ENCODE measurements at places on chromosomes 16 and 17.

DNA sequence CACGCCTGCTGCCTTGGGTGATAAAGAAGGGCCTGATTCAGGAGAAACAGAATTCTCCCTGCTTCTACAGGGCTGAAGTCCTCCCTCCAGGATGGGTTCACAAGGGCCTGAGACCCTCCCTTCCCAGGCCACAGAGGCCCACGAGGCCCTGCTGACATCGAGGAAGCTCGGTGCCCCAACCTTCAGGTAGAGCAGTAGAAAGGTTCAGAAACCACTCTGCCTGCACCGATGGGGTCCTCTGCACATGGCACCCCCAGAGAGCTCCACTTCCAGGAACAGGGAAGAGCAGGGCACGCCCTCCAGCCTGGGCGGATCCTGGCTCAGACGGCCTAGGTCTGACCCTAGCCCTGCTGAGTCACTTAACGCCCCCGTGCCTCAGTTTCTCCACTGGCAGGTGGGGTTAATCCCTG, 773 bp downstream of the CENPX start:
- no peak for DNase-seq

DNA sequence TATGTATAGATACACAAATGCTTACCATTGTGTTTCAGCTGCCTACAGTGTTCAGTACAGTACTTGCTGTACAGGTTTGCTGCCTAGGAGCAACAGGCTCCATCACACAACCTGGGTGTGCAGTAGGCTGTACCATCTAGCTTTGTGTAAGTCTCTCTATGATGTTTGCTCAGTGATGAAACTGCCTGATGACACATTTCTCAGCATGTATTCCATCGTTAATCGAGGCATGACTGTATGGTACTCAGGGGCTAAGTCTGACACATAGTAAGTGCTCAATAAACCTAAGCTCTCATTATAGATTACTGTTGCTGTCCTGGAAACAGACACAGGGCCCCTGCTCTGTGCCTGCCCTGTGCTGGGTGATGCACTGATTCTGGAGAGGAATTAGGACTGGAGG, 18.1 kb downstream of the KCNJ12 start:
- DNase-seq, result peak; percentile 29

GRCh38 chr16:82017911-82018568, 6.8 kb upstream of the SDR42E1 start:
- no peak for DNase-seq

- DNase-seq, result no peak
Observed at GRCh38 chr16:680625-680945, 375 bp downstream of the STUB1 start.

GRCh38 chr16:138049-138417, 440 bp downstream of the NPRL3 start:
- peak; percentile 20 for DNase-seq

GRCh38 chr17:74430706-74431567, 951 bp upstream of the GPRC5C start:
- no peak for DNase-seq

DNA sequence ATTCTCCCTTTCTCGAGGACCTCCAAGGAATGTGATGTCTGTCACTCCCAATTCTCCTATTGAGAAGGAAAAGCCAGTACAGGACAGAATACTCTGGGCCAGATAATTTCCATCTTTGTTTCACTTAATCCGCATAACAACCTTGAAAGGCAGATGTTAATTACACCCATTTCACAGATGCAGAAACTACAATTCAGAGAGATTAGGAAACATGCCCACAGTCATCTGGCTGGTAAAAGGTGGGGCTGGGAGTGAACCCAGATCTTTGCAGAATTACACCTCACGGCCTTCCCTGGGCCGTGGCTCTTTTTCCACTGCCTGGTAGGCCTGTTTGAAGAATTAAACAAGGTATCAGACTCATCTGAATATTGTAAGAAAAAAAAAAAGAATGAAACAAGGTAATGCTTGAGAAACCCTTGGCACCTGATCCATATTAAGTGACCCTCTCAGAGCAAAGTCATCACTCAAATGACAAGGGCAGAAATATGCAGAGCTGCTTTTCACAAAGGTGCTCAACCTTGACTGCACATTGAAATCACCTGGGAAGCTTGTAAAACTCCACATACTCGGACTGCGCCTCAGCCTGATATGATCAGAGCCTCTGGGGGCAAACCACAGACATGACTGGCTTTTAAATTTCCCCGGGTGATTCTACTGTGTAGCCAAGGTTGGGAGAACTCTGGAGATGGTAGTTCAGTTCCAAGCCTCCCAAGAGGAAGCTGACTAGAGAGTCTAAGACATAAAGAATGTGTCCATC, 16.6 kb upstream of the G6PC1 start:
- no peak for DNase-seq

DNA sequence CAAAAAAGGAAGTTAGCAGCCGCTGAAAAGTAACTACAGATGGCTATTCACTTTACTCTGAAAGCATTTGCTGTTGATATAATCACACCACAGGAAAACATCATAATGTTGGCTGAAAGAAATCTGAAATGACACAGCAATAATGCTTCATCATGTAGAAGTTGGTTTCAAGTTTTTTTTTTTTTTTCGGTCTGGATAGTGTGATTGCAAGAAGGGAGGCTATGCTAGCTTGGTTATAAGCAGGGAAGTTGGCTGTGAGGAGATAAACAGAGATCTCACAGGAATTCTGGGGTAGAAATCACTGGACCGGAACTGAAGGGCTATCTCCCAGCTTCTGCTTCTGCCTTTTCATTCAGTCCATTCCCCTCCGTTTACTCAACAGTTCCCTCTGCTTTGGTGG, 57.9 kb downstream of the MYO1D start:
- peak; percentile 40 for DNase-seq

DNA sequence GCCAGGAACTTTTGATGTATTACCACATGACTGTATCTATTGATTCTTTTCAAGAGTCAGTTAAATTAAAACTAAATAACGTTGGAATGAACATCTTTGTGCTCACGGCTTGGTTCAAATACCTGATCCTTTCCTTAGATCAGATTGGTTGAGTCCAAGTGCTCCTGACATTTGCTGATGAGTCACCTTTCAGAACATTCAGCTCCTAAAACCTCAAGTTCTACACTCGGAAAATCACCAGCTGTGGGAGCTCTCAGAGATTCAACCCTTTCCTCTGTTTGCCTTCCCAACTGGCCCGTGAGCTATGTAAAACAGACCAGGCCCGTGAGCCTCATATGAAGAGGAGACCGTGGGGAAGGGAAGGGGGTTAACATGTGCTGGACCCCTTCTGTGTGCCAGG, 68.1 kb downstream of the RTN4RL1 start:
- peak; percentile 40 for DNase-seq

DNA sequence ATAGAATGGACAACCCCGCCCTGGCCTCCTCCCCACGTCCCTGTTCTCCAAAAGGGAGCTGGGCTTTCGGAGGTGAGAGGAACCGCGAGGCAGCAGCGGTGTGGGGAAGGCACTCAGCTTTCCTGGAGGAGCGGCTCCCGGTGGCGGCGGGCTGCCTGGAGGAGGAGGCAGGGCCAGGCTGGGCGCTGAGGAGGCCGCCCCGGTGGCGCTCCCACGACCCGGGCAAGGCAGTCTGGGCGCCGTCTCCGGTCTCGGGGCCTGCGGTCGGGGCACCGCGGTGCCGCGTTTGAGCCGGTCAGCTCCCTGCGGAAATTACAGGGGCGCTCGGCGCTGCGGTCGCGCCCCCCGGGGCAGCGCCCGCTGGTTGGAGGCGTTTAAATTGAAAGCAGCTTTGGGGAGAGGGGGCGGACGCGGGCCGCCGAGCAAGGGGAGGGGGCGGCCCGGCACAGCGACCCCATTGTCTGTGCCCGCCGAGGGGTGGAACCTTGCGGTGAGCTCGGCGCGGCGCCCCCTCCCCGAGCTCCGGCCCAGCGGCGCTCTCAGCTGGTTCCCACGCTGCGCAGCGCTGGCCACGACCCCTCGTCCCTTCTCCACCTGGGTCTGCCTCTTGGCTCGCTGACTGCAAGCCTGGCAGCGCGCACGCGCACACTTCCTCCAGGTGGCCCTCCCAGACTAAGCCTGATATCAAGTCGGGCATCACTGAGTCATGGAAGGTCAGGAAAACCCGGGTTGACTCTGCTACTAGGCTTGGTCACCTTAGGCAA, 58.7 kb upstream of the DLX4 start:
- peak; percentile 28 for DNase-seq

GRCh38 chr16:52718046-52718445, 171.1 kb upstream of the TOX3 start:
- DNase-seq, result no peak

DNA sequence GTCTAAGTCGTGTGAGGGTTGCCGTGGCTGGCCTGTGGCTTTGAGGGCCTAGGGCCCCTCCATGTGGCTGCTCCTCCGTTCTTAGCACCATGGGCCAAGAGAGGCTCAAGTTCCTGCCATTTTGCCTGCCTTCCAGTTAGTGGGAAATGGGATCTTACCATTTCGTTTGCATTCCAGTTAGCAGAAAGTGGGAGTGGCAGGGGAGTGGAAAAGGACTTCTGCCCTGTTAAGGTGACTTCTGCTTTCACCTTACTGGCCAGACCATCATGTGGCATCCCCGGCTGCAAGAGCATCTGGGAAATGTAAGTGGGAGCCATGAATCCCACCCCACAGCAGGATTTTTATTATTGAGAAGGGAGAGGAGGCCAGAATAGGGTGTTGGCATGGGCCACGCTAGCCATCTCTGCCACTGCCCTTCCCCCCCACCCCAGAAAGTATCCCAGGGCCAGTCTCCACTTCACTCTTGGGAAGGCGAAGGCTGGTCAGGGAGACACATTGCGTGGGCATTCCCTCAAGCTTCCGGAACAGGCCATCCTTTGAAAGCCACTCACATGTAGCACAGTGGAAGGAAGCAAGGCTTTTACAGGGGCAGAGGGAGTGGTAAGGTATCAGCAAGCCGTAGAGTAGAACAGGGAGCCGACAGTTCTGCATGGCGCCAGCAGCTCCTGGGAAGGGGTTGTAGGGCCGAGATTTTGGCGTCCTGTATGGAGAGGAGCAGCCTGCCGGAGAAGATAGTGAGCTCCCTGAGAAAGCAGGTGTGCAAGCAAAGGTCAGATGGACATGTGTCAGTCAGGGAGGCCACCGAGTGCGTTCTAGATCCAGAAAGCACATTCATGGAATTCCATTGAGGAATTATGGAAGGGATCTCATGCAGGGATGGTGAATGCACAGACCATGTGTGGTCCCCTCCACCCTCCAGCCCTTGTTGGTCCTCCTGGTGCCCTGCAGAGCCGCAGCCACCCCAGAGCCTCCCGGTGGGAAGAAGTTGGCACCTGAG, 33.4 kb downstream of the CMIP start:
- no peak for DNase-seq

DNA sequence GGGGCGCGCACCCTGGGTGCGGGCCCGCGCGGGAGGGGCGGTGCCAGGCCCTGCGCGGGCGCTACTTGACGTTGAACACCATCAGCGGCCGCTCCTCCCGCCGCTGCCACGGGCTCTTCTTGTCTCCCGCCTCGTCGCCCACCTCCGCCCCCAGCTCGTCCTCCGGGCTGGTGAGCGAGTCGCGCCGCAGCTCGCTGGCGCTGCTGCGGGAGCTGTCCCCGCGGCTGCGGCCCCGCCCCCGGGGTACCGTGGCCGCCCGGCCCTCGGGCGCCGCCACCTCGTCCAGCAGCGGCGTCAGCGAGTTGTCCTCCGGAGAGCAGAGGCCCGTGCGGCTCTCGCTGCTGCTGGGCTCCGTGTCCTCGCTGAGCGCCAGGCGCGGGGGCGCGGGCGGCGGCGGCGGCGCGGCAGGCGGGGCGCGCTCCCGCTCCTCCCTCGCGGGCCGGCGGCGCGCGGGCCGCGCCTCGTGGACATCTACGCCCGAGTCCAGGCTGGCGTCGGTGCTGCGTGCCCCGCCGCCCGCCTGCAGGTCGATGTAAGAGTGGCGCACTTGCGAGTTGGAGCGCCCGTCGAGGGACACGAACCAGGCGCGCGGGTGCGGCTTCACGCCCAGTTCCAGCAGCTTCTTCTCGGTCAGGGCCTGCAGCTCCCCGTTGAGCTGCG, 8.7 kb downstream of the GRN start:
- DNase-seq, result peak; percentile 37

DNA sequence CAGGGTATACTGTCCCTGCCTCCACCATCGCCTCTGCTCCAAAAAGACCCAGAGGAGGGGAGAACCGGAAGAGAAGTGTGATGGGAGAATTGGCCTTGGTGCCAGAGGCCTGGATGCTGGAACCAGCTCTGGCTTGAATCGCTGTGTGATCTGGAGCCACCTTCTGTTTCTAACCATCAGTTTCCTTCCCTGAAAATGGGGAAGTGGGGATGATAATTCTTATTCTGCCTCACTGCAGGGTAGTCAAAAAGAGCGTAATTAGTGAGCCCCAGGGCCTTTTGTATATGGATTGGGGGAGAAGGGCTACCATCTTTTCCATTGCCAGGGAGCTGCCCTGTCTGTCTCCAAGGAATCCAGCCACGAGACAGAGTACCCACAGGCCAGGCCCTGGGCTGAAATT, 52.2 kb downstream of the CCT6B start:
- DNase-seq, result no peak

DNA sequence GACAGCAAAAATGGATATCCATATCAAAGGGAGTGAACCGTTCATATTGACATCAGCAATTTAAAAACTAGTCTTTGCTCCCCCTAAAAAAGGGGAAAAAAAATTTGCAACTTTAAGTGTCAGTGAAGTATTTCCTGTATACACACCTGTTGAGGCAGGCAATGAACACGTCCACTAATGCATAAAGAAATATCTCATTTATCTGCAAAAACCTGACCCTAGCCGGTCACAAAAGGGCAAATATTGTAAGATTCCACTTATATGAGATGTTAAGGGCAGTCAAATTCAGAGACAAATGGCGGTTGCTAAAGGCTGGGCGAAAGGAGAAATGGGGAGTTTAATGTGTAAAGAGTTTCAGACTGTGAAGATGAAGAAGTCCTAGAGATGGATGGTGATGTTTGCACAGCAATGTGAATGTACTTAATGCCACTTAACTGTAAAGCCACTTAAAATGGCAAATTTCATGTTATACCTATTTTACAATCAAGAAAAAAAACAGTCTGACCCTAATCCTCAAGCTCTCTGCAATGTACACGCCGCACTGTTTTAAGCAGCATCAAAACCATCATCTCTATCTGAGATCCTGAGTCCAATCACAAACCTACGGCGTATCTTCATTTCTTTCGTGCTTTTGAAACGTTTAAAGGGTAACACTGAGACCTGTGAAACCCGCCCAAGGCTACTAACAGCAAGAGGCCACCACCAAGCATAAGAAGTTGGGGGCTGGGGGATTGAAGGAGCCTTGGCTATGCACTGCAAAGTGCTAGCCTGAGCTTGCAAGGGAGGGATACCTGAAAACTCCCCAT, 1.1 kb downstream of the PARN start:
- peak; percentile 15 for DNase-seq

- peak; percentile 62 for DNase-seq
Observed at GRCh38 chr17:50660042-50660886, 25.6 kb downstream of the ABCC3 start.

All from EH (cell line).